ENCODE measurements at places on chromosomes 4 and X. TPM values are rescaled to one million over a fixed set of nuclear protein-coding genes. Genes with fewer than 3 reads are reported as not detected.

The PAGE1 gene
- total RNA-seq, result not detected

The ALB gene
- not detected for total RNA-seq

The FAT1 gene
- total RNA-seq, result 0.60 TPM

DNA sequence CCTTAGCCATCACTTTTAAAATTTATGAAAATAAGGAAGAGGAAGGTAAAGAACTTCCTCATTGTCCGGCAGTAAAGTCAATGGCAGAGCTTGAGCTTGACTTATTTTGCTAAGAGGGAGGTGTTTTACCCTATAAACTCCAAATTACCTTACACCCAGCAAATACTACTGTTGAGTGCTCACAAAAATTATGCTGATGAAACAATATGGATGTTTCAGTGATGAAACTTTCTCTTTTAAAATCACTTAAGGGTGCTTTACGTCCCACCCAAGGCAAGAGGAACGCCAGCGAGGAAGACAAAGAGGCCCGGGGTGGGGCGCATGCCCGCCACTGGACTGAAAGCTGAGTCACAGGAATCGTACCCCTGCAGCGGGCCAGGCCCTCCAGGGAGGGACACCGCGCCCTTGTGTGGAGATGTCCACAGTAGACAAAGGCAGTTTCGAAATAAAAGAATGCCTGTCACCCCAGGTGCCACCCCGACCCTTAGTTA, 560 bp upstream of the TMSB4X start:
- peak; percentile 67 for DNase-seq

- DNase-seq, result no peak
Observed at GRCh38 chr4:2077537-2078460, 18.7 kb downstream of the NAT8L start.

DNA sequence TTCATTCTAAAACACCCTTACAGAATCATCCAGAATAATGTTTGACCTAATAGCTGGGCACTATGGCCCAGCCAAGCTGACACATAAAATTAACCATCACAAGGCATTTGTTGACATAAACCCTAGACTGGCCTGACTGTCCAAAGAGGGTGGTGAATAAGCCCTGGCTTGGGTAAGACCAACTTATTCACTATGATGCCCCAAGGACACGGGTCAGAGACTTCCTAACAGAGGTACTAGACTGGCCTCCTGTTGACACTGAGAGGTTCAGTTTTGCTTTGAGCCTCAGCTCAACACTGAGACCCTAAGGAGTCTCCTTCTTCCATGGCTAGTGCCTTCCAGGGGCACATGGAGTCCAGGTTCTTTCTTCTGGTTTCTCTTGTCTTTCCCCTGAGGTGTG, 21.3 kb downstream of the FGF2 start:
- no peak for DNase-seq

Data from lung microvascular endothelial cell (primary cell).